ENCODE measurements at places on chromosomes 2 and 18.

- no peak for DNase-seq
These were observed 34.8 kb downstream of the DNER start for GRCh38 chr2:229679393-229680125.

DNA sequence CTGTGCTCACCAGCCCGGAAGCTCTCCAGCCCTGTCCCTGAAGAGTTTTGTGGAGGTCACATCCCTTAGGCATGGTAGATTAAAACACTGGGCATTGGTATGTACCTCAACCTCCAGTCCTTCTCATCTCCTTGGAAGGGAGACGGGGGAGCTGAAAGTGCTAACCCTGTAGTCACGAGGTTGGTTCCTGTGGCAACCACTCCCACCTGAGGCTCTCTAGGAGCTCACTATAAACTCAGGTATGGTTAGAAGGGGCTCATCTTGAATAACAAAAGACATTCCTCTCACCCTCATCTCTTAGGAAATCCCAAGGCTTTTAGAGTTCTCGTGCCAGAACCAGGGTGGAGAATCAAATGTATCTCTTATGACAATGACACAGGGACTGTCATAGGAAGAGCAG is 43.0 kb upstream of the MGAT4A start:
- no peak for DNase-seq

- no peak for DNase-seq
These were observed 45.6 kb upstream of the SLC1A4 start for GRCh38 chr2:64943387-64944150.

- DNase-seq, result no peak
These were observed 169.4 kb downstream of the EIPR1 start for GRCh38 chr2:3208179-3208578.

- DNase-seq, result peak; percentile 88
These were observed 376.6 kb downstream of the HRH4 start for GRCh38 chr18:24837066-24837465.

DNA sequence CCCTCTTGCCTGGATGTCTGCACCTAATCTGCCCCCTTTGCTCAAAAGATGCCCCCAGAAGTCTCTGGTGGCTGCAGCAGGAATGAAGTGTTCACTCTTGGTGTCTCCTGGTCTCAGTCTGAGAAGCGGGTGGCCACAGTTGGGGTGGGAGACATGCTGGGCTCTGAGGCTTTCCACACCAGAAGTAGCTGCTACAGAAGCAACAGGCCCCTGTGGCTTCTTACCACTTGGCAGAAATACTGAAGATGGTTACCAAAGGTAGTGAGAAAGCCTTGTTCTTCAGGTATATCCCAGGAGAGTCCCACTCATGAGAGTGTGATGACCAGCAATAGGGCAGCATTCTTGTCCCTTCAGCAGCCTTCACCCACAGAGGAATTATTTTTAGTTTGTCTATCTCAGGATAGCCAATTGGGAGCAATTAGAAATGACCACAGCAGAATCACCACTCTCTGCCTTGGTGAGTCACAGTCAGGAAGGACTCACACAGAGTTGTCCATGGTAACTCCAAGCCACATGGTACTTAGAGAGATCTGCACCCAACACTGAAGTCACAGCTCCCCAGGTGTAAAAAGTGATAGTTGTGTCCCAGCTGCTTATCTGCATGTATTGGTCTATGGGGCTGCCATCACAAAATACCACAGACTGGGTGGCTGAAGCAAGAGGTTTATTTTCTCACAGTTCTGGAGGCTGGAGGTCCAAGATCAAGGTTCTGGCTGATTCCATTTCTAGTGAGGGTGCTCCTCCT is 169.8 kb upstream of the ID2 start:
- no peak for DNase-seq

GRCh38 chr2:68251855-68252399 is 405 bp downstream of the PPP3R1 start:
- no peak for DNase-seq

DNA sequence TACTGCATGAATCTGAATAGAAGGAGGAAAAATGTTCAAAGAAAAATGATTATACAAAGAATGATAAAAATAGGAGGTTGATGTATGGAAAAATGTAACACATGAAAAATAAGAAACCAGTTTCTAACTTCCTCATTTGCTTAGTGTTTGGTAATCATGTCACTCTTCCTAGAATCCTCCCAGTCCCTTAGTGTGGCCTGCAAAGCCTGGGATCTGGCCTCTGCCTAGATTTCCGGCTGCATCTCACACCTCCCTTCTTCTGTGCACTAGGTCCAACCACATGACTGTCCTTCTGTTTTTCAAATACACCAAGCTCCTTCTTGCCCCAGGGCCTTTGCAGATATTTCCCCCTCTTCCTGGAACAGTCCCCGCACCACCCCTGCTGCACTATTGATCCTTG is 76.8 kb upstream of the RBMS1 start:
- DNase-seq, result no peak

DNA sequence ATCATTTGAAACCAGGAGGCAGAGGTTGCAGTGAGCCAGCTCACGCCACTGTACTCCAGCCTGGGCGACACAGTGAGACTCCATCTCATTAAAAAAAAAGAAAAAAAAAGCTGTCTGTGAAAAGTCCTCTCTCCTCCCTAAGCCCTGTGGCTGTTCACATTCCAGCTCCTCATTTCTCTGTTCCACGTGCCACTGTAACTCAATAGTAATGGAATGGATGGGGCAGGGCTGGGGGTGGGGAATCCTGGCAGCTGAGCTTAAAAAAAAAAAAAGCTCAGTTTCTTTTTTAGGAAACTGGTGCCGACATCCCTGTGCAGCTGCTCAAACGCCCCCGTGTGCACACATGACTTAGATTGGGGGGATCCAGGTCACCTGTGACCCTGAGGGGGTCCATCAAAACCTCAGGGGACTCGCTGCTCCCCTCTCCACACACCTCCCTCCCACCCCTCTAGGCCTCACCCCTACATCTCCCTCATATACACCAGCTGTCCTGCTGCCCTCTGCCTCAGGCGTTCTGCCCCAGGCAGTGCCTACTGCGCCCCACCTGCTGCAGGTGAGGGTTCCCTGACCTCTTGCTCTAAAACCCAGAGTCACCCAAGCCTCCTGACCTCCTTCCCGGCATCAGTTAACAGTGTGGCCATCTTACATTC is 255.4 kb downstream of the AGAP1 start:
- DNase-seq, result no peak

- DNase-seq, result no peak
These were observed 8.5 kb upstream of the DAW1 start for GRCh38 chr2:227862741-227863588.

GRCh38 chr2:39933196-39933595 is 154.1 kb upstream of the THUMPD2 start:
- no peak for DNase-seq

DNA sequence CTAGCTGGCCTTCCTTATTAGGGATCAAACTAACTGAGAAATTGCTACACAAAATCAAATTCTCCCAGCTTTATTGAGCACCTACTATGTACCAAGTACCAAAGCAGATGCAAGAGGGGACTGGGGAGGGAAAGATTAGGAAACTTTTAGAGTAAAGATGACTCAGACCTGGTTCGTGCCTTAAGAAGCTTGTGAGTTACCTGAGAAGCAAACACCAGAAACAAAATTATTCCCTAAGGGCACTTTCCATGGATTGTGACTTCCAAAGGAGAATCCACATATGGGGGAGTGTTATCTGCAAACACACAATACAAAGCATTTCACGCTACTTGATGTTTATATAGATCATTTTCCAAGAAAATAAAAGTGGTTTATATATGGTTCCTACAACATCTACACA is 326.9 kb upstream of the HNRNPA3 start:
- DNase-seq, result no peak

DNA sequence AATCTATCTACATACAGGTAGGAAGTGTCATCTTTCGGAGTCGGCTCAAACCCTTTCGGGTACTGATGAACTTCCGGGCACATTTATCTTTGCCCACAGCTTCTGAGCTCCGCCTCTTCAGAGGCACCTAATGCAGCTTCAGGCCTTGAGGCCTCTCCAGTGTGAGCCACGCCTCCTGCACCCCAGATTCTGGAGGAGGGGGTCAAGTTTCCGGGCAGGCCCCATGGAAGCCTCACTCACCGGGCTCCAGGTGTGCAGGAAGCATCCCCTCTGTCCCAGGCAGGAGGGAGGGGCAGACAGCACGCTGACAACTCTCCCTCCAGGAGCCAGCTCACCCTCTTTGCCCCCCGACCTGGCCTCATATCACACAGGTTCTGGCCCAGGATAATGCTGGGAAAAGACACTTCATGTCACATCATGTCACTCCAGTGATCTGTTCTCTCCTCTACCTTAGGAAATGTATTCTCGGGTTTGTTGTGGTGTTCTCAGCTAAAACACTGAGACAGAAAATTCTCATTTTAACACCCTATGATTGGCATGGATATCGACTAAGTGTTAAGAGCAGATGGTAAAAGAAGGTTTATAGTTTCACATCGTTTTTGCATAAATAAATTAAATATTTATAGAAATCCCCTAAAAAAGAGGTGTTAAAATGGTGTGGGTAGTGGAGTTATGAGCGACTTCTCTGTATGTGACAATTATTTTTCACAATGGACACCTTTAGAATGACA is 46.2 kb upstream of the COPS8 start:
- no peak for DNase-seq

- no peak for DNase-seq
These were observed 69.6 kb downstream of the ETAA1 start for GRCh38 chr2:67466734-67467133.

GRCh38 chr2:144081272-144081671 is 438.6 kb downstream of the ZEB2 start:
- DNase-seq, result no peak

GRCh38 chr2:121044412-121044811 is 240.6 kb downstream of the TFCP2L1 start:
- no peak for DNase-seq
